Activated naive CD4-positive, alpha-beta T cell treated with Interleukin-2 at 50 U/mL for 16 hours (primary cell): ENCODE measurements at places on chromosomes 5 and 9.

GRCh38 chr9:20087481-20087880 lies 298.6 kb upstream of the SLC24A2 start:
- no peak for DNase-seq

GRCh38 chr5:147426640-147427327 lies 83.1 kb downstream of the DPYSL3 start:
- no peak for DNase-seq

GRCh38 chr9:134069480-134070399 lies 1.9 kb upstream of the BRD3 start:
- no peak for DNase-seq

- no peak for DNase-seq
These were observed 46.7 kb downstream of the TNFSF8 start for GRCh38 chr9:114883709-114884108.

DNA sequence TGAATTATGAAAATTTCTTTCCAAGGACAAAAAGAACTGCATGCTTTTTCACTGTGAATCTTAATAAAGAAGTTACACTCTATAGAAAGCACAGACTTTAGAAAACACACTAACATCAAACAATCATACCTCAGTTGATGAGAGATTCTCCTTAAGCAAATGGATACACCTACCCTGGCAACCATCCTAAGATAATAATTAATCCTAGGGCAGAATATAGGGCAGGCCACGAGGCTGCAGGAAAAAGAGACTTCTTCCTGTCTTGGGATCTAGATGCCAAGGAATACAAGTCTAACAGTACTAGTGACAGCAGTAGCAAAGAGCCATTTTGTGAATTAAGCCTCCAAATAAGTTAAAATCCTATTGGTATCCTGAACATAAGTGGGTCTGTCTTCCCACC lies 395.4 kb downstream of the EFNA5 start:
- no peak for DNase-seq

- DNase-seq = no peak
These were observed 10.1 kb downstream of the ISCA1 start for GRCh38 chr9:86272221-86272620.

DNA sequence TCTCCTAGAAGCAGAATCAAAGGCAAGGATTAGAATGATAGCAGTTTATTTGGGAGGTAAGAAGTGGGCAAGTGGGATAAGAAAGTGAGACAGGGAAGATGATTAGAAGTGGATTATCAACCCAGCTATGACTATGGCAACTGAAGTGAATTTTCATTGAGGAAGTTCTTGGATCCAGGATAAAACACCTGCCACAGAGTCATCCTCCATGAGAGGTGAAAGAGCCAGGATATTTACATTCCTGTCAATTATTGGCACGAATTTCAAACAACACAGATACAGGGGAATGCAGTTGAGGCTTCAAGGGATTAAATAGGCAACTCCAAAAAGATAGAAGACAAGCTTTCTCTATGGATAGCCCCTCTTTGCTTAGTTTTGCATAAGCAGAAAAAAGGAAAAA lies 31.8 kb upstream of the ZNF366 start:
- no peak for DNase-seq

DNA sequence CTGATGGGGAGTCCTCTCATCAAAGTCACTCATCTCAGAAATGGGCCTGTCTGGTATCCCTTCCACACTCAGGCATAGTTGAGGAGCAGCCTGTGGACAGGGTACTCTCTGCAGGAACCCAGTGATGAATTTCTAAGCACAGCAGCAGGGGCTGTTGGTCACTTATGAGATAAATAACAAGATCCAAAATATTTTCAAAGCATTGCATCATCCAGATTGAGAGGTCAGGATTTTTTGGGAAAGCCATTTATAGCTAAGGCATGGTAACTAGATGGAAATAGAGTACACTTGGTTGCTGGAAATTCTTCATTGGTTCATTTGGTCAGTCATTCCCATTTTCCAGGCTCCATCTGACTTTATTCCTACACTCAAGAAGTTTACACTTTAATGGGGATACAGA lies 246.8 kb upstream of the RAI14 start:
- DNase-seq = no peak

- DNase-seq = no peak
These were observed 478.7 kb downstream of the PRR16 start for GRCh38 chr5:120942596-120943350.

DNA sequence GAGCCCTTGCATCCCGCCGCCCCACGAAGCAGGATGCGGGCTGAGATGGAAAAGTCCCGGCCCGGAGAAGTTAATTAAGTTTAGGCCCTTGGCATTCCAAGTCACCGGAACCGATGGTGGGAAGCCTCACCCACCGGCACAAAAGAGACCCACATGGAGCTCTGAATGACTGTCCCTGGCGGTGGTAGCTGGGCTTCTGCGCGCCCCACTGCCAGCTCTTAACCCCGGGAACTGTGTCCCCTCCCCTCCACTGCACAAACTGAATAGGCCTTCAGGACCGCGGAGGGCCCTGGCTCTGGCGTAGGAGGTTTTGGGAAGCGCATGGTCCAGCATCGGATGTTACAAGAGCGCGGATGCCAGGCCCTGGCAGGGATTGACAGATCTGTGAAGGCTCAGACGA lies 291.1 kb upstream of the TUT7 start:
- DNase-seq = no peak

- no peak for DNase-seq
These were observed 64.3 kb downstream of the GOLM1 start for GRCh38 chr9:86034863-86035734.

DNA sequence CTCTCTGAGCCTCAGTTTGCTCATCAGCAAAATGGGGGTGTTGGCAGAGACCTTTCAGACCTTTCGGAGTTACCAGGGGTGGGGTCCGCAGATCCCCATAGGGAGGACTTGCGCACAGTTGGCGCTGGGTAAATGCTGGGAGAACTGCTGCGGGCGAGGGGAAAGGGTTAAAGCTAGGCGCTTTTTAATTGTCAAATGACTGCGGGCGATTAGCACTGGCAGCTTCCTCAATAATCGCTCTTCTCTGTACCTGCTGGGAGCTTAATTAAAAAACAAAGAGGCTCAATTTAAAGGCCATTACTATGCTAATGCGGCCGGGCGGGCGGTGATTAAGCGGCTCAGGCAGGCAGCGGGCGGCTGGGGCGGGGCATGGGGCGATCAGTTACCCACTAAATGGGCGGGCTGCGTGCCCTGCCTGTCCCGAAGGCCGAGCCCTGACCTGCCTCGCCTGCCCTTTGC lies 63.0 kb downstream of the LMX1B start:
- DNase-seq = no peak

GRCh38 chr9:121246821-121247561 lies 21.0 kb upstream of the GSN start:
- no peak for DNase-seq

DNA sequence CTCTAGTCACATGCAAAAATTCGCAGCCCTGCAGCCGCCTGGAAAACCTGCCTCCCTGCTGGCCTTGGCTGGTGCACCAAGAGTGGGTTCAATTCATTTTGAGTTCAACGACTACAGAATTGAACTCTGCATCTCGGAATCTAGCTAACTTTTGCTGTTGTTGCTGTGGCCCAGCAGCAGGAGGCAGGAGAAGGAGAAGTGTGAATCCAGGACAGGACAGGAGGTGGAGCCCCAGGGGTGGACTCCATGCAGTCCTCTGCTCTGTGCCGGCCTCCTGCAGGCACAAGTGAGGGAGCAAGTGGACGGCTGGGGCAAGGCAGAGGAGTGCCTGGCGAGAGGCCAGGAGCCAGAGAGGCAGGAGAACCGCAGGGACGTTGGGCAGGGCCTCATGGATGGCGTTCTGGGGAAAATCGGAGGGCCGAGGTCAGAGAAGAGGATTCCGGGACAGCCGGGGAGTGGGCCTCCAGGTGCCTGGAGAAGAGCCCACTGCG lies 214.2 kb downstream of the FANCC start:
- no peak for DNase-seq

- no peak for DNase-seq
These were observed 196.0 kb downstream of the SPATA31D1 start for GRCh38 chr9:82184524-82184923.

DNA sequence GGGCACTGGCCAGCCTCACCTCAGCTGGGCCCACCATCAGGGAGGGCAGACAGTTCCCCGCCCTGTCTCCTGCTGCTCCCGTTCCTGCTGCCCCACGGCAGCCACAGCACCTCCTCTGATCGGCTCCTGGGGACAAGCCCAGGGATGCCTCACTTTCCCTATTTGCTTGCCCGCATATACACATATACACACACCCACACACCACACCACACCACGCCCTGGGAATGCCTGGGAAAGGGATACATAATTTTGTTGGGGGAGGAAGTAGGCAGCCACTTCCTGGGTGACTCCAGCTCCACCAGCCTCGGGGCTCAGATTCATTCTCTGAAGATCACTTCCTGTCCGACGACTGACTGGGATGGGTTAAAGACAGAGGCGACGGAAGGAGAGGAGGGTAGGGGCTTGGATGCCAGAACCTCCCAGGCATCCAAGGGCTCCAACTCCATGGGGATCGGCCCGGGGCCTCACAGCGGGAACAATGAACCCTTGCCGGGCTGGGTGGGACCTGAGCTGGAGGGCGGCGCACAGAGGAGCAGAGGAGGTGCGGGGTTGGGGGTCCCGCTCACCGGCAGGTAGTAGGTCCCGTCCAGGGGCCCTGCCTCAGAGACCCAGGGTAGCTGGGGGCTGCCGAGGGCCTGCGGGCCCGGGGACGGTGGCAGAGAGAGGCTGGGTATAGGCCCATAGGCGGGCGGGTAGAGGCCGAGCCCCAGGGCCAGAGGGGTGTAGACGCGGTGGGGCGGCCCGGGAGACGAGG lies 2.0 kb upstream of the MZB1 start:
- no peak for DNase-seq

- DNase-seq = no peak
These were observed 76.1 kb downstream of the OR2K2 start for GRCh38 chr9:111253742-111254437.

- no peak for DNase-seq
These were observed 56.9 kb upstream of the SIMC1 start for GRCh38 chr5:176181271-176181855.

DNA sequence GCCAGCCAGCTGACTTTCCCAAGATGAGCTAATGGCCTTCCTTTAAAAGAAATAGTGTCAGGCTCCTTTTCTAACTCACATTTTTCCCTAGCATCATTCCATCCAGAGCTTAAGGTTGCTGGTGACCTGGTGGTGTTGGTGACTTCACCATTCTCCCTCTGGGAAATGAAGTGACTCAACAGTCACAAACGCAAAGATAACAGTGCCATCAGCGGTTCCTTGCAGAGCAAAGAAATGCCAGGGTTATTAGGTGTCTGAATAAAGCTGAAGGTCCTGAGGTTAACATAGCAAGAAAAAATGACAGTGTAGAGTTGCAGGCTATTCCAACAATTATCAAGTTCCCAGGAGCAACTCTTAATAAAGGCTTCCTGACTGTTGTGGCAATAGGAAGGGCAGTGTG lies 111.8 kb upstream of the SLC44A1 start:
- no peak for DNase-seq

- no peak for DNase-seq
These were observed 128.4 kb upstream of the IER5L start for GRCh38 chr9:129306318-129306973.

DNA sequence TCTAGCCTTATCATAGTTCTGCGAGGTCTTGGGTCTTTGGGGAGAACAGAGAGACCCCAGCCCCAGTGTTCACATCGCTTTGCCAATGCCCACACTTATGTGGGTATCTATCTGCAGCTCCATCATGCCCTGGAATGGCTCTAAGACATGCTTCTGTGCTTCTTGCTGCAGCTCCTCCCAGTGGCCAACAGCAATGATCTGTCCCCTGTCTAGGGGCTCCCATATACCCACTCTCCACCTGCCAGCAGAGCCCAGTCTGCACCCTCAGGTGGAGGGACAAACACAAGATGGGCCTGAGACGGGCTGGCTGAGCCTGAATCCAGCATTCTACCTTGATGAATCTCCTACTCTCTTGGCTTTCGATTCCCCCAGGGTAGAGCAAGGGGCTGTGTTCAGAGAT lies 14.6 kb upstream of the DAP start:
- no peak for DNase-seq

DNA sequence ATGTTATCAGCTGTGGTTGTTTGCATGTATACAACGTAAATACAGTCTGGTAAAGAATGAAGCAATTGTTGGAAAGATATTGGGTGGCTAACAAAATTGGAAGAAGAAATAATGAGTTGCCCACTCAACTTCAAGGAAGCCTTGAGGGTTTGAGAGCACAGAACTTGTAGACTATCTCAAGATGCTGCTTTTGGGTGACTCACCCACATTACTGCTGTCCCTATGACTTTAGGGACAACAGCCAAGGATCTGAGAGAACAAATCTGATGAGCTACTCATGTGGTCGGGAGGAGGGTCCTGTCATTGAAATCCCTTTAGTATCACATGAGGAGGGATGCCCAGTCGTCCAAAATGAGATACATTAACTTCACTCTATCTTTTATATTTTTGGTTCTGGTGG lies 261.8 kb downstream of the GAS1 start:
- no peak for DNase-seq

GRCh38 chr5:179119415-179120170 lies 59.4 kb downstream of the ZNF354C start:
- DNase-seq = no peak

DNA sequence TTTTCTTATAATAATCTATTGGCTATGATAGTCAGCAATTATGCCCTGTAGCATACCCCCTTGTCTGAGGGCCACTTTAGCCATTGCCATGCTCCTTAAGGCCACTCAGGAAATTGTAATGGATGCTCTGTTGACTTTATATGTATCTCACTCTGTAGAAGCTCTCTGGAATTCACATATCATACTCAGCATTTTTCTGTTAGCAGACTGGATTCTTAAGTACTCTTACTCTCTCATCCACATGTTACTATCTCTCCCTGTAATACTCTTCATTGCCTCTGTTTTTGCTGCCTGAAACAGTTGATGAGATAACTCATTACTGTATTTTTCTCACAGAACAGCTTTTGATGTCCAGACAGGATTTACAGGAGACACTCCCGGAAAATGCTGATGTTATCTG lies 24.2 kb downstream of the TMEM232 start:
- DNase-seq = no peak

- no peak for DNase-seq
These were observed 33.7 kb downstream of the LHX3 start for GRCh38 chr9:136171009-136171800.

DNA sequence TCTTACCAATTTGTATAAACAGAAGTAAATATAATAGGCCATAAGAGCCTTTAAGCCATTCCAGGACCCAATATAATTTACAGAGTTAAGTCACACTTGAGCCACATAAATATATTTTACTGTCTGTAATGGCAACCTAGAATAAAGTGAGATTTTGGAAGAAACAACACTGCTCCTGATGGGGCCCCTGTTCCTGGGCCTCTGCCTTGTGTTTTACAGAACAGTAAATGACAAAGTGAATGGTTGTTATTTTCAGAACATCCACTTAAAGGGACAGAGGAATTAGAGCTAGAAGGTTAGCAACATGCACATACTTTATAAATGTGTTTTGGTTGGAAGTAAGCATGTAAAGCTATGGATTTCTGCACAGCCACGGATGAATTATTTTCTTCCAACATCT lies 3.6 kb downstream of the PTGER4 start:
- no peak for DNase-seq
